ENCODE measurements at places on chromosomes 7 and 10.

- H3K4me3 ChIP-seq, result no peak overlapping the region
- no peaks in the 10 kb centered on the region for H3K27me3 ChIP-seq
- no peaks in the 10 kb centered on the region for H3K4me1 ChIP-seq
- DNase-seq, result no peak
- H3K27ac ChIP-seq, result no peak overlapping the region
These were observed 165.0 kb upstream of the GPR26 start for GRCh38 chr10:123501148-123501547.

GRCh38 chr10:47288916-47289495, 11.0 kb upstream of the GDF10 start:
- no peak for DNase-seq
- no peak overlapping the region for H3K4me3 ChIP-seq
- no peaks in the 10 kb centered on the region for H3K4me1 ChIP-seq

- peaks cover 57% of the 10 kb centered on the region for H3K4me1 ChIP-seq
- peak; percentile 91 for DNase-seq
- no peak overlapping the region for H3K4me3 ChIP-seq
- peak overlapping the region; percentile 66 for H3K27ac ChIP-seq
These were observed 28.2 kb downstream of the MINDY4 start for GRCh38 chr7:30799206-30799975.

DNA sequence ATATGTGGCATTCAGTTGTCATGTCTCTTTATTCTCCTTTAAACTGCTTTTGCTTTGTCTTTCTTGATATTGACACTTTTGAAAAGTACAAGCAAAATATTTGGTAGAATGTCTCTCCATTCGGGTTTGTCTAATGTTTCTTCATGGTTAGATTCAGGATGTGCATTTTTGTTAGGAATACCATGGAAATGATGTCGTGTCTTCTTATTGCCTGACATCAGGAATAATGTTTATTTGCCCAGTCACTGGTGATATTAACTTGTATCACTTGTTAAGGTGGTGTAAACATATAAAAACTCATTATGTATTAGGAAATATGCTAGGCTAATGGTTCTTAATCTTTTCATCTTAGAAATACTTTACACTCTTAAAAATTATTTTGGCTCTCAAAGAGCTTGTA, 43.4 kb downstream of the CDK1 start:
- peaks cover 11% of the 10 kb centered on the region for H3K4me1 ChIP-seq
- H3K27ac ChIP-seq, result no peak overlapping the region
- no peak for DNase-seq
- no peaks in the 10 kb centered on the region for H3K36me3 ChIP-seq

DNA sequence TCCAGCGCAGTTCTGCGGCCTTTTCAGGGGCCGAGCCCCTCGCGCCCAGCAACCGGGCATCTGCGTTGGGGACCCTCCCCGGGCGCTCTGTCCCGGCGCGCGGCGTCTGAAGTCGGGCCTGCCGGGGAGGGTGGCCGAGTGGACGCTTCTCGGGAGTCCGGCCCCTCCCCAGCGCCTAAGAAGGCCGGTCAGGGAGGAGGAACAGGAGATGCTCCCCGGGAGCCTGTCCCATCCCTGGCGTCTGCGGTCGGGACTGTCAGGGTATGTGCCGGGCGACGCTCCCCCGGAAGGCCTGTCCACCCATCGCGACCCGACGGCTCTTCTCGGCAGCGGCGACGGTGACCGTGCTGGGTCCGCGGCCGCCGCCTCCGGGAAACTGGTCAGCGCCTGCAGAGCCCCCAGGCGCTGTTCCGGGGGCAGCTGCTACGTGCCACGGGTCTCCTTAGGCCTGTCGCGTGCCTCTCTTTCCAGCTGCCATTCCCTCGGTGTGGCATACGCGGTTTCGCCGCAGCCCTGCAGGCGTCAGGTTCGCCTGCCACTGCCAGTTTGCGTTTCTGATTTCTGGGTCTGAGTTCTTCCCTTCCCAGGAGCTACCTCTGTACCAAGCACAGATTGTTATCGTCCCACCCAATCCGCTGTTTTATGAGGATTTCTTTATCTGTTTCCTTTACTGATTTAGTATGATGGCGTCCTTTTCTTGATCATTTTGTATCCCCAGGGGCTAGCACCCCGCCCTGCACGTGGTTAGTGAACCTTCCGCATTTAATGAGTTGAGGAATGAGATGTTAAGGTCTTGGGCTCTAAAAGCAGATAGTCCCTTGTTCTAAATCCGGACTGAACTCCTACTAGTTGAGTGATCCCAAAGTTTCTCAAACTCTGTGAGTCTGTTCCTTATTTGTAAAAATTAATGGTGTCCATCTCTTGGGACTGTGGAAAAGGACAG, 782 bp downstream of the IFIT5 start:
- peak overlapping the region; percentile 75 for H3K4me3 ChIP-seq
- peak overlapping the region; percentile 94 for H3K27ac ChIP-seq

DNA sequence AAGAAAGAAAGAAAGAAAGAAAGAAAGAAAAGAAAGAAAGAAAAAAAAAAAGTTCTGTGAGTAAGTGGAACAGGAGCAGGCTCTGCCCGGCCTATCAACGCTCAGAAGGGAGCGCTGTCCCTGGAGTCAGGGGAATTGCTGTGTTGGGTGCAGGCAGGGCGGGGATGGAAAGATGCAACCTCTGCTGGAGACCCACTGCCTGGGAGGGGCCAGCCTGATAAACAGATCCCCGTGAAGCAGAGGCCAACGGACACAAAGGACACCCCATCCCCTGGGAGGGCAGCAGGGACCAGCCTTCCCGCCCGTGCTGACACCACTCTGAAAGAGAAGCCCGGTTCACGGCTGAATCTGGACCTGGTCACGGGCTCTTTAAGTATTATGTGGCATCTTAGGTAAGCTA, 54.5 kb downstream of the TCERG1L start:
- no peaks in the 10 kb centered on the region for H3K36me3 ChIP-seq
- H3K4me1 ChIP-seq, result no peaks in the 10 kb centered on the region
- no peak for DNase-seq
- H3K27me3 ChIP-seq, result no peaks in the 10 kb centered on the region
- no peak overlapping the region for H3K4me3 ChIP-seq
- H3K27ac ChIP-seq, result no peak overlapping the region

DNA sequence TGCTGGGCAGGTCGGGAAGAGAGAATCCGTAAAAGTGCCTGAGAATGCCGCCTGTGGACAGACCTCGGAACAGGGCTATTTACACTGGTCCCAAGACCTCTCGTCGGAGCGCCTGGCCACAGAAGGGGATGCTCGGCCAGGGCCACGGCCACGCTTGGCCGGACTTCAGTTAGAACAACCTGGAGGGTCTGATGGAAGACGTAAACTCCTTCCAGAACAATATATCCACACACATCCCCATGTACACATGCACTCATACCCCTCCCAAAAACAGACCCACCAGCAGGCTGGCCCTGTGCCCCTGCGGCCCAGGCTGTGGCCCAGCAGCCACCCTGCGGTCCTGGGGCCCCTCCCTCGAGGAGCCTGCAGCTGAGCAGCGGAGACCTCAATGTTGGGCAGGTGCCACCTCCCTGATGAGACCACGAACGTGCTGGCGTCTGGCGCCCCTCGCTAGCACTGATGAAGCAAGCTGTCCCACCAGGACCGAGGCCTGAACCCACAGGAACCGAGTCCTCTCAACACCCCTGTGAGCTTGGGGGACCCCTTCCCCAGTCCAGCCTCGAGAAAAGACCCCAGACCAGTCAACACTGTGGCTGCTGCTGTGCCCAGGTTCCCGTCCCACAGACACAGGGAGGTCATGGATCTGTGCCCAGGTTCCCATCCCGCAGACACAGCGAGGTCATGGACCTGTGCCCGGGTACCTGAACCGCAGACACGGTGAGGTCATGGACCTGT, 8.9 kb downstream of the CFAP46 start:
- H3K4me1 ChIP-seq, result no peaks in the 10 kb centered on the region
- H3K27me3 ChIP-seq, result no peaks in the 10 kb centered on the region
- H3K27ac ChIP-seq, result no peak overlapping the region
- no peak for DNase-seq

GRCh38 chr7:25894002-25894901, 257.7 kb upstream of the NFE2L3 start:
- no peak overlapping the region for H3K4me3 ChIP-seq
- H3K27ac ChIP-seq, result no peak overlapping the region
- H3K4me1 ChIP-seq, result peaks cover 3% of the 10 kb centered on the region
- DNase-seq, result no peak
- H3K36me3 ChIP-seq, result no peaks in the 10 kb centered on the region

DNA sequence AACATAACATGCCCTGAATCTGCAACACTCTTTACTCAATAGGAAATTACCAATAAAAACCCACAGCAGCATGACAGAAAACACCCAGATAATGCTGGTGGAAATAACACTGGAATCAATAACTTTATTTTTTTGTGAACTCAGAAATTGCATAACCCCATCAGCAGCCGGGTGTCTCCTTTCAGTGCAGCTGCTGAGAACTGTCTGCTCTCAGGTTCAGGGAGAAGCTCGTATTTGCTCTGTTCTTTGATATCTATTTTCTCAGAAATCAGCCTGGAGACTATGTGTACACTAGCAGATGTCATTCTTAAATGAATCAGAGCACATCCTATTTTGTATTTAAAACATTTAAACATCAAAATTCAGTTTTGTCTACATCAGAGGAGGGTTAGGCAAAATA, 506.0 kb downstream of the POM121L12 start:
- H3K27ac ChIP-seq, result no peak overlapping the region
- H3K4me1 ChIP-seq, result no peaks in the 10 kb centered on the region
- no peak for DNase-seq
- H3K36me3 ChIP-seq, result no peaks in the 10 kb centered on the region
- no peaks in the 10 kb centered on the region for H3K27me3 ChIP-seq

DNA sequence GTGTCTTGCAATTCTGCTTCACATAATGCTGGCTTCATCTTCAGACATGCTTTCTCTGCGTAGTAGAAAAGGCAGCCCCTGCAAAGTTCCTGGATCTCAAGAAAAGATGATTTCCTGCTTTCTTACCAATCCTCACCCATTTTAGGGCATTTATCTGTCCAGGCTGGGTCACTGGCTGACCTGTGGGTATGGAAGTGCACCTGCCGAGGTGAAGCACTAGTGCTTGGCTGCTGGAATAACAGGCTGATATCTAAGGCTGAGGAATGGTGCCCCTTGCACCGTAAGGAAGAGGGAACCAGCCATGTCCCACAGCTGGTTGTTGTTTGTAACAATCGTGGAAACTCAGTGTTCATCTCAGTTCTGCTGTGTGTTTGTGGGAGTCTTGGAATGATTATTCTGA, 138.0 kb upstream of the KLF6 start:
- H3K4me3 ChIP-seq, result no peak overlapping the region
- H3K36me3 ChIP-seq, result no peaks in the 10 kb centered on the region
- no peak overlapping the region for H3K27ac ChIP-seq
- H3K27me3 ChIP-seq, result no peaks in the 10 kb centered on the region
- DNase-seq, result no peak

DNA sequence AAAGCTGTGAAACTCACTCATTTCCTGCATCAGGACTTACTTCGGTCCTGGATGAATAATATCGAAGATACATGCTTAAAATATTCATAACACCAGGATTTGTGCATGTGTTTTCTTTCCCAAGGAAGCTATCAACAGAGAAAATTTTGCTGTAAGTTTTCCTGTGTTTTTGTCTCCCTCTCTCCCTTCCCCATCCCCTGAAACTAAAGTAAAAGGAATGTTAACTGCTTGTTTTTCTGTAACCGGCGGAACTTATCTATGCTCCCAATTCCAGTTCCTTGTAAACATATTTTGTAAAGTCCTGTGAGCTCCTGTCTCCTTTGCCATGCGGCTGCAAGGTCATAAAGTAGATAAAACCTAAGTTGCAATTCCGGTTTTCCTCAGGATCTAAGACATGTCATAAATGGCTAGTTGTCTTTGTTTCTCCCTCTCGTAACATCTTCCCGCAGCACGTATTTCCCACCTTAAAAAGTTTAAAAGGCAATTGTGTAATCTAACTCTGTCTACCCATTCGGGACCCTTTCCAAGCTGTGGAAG, 79.0 kb upstream of the POM121L12 start:
- H3K27ac ChIP-seq, result no peak overlapping the region
- DNase-seq, result no peak
- no peak overlapping the region for H3K4me3 ChIP-seq
- H3K36me3 ChIP-seq, result no peaks in the 10 kb centered on the region
- no peaks in the 10 kb centered on the region for H3K27me3 ChIP-seq

GRCh38 chr10:16644146-16644545, 122.5 kb upstream of the C1QL3 start:
- no peaks in the 10 kb centered on the region for H3K36me3 ChIP-seq
- peaks cover 2% of the 10 kb centered on the region for H3K4me1 ChIP-seq
- H3K27ac ChIP-seq, result no peak overlapping the region

GRCh38 chr7:30674420-30674819, 7.8 kb downstream of the CRHR2 start:
- no peak overlapping the region for H3K4me3 ChIP-seq
- H3K27ac ChIP-seq, result no peak overlapping the region
- no peaks in the 10 kb centered on the region for H3K36me3 ChIP-seq
- H3K27me3 ChIP-seq, result peaks cover 21% of the 10 kb centered on the region
- no peaks in the 10 kb centered on the region for H3K4me1 ChIP-seq
- DNase-seq, result no peak

DNA sequence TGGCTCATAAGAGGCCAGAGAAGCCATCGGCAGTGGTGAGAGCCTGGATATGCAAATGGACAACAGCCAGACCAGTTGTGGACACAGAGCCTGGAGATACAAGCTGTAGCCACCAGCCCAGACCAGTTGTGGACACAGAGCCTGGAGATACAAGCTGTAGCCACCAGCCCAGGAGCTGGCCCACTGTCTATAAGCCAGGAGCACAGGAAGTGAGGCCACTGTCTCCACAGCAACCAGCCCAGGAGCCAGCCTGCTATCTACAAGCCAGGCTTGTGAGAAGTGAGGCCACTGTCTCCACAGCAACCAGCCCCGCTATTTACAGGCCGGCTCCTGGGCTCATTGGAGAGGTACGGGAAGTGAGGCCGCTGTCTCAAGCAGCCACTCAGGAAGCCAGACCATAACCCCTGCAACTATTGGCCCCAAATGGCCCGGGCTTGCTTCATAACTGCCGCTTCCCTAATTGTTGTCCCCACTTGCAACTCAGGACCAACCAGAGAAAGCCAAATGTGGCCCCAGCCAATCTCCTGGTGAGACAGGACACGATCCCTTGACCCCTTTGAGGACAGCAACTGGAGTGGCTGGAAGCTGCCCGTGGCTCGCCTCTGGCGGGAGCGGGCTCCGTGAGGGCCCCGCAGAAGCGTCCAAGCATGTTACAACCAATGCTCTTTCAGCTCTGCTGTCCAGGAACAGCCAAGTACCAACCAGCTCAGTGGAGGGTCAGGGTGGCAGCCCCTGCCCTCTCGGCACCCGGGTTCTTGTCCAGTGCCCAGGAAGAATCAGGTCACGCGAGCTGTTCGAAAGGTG, 44.1 kb upstream of the CNPY1 start:
- peak; percentile 59 for DNase-seq
- H3K4me1 ChIP-seq, result no peaks in the 10 kb centered on the region

GRCh38 chr10:83954193-83954799, 185.0 kb upstream of the GHITM start:
- no peaks in the 10 kb centered on the region for H3K4me1 ChIP-seq
- H3K36me3 ChIP-seq, result no peaks in the 10 kb centered on the region
- H3K27ac ChIP-seq, result no peak overlapping the region
- no peaks in the 10 kb centered on the region for H3K27me3 ChIP-seq
